Activated T-helper 1 cell treated with anti-CD3 and anti-CD28 coated beads, Interleukin-2, amount 50 U/mL, for 16 hours (primary cell): ENCODE measurements at places on chromosomes 12 and 14.
A peak's percentile ranks its signal among the peaks of the same experiment; 100 is the strongest.

GRCh38 chr12:109359131-109359690 lies 11.5 kb downstream of the MYO1H start:
- no peak for DNase-seq

- no peak for DNase-seq
These were observed 4.7 kb downstream of the SRRM4 start for GRCh38 chr12:118986050-118986449.

- DNase-seq = no peak
These were observed 18.8 kb downstream of the ATP5MC2 start for GRCh38 chr12:53657041-53657440.

DNA sequence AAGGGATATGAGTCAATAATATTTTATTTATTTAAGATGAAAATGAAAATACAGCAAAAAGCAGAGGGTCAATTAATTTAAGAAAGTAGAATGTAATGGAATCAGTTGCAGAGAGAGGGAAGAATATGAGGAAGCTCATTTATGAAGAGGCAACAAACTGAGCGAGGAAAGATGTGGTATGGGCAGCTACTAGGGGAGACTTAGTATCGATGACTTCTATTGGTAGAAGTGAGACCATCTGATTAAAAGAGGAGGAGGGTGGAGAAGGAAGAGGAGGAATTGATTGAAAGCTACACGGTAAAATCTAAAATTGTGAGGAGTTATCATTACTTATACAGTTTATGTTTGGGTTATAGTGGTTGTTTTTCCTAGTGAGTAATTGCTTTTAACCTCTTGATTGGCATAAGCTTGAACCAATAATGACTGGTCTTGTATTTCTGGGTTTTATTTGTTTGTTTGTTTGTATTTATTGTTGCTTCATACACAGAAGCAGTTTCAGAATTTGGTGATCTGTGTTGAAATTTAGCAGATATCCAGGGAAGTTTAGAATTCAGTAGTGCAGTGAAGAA lies 121.0 kb downstream of the LRRIQ1 start:
- no peak for DNase-seq

DNA sequence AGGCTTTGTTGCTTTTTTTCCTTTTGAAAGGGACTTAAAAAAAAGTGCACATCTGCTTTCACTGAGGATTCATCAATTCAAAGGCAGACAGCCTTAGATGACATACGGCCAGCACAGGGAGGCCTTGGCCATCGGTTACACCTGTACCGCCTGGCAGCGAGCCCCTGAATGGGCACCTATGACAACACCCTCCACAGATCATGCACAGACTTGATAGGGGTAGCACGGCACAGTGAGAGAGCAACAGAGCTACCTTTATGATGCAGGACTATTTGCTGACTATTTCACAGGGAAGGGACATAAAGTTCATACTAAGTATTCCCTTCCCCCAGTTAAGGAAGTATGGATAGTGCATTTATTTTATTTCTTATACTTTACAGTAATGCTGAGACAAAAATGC lies 137.9 kb upstream of the ARID2 start:
- DNase-seq = no peak

GRCh38 chr12:46556819-46557524 lies 184.4 kb upstream of the SLC38A2 start:
- no peak for DNase-seq

DNA sequence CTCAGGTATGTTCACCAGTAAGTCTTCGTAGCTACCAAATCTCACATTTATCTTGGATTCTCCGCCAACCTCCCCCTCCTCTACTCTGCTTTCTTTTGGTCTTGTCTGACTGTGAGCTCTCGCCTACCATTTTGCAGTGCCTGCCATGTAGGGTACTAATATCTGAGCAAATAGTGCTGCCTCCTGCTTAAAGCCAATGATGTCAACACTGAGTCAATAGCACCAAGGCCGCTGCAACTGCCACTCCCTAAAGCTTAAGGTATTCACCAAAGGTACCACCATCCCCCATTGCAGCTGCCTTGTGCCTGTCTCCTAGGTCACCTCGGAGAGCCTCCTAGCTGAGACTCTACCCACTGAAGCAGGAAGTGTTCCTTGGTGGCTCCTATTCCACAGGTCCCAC lies 114.8 kb upstream of the FUT8 start:
- no peak for DNase-seq

DNA sequence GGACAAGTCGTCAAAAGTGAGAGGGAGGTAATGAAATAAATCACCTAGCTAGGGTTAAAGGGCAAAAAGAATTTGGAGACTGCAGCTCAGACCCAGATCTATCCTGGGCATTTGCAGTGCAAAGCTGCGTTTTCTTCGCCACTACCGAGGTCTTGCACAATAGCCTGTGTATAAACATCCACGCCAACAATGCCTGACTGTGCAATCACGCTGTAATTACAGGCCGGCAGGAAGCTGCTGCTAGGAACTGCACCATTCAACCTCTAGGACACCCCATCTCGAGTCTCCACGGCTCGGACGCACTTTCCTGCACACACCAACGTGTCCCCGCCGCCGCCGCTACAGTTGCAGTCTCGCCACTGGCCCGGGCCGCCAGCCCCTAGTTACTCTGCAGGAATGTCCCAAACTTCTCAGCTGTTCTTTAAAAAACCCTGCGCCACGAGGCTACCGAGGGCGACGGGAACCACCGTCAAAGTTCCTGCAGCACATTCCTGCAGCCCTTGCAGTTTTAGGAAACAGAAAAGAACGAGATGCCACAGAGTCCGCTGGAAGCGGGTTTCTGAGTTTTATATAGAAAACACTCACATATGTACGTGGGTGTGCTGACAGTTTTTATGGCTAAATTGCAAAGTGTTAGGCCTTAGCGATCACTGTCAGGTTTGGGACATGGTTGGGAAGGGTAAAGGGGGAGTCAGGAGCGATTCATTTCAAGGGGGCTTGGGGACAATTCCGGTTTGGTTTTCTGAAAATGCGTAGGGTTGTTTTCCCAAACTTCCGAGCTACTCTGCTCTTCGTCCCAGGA lies 65.6 kb upstream of the PTGR2 start:
- DNase-seq = peak; percentile 42

- no peak for DNase-seq
These were observed 5.6 kb downstream of the TNFRSF1A start for GRCh38 chr12:6336079-6336888.

- peak; percentile 17 for DNase-seq
These were observed 1.3 kb upstream of the RASSF3 start for GRCh38 chr12:64608901-64609535.

DNA sequence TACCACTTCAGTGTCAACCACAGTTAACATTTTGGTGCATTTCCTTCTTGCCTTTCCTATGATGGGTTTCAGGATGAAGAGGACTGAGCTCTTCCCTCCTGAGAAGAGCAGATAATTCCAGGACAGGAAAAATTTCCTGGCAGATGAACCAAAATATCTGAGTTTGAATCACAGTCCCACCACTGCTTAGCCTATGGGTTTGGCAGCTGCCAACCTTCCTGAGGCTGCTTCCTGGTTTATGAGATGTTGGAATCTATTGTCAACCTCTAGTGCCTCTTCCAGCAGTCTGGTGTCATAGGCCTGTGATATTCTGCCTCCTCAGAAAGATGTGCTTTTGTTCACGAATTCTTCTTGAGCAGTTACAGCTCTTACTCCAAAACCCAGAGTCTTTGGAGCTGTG lies 197.4 kb upstream of the FRMD6 start:
- DNase-seq = no peak

GRCh38 chr14:73753887-73754795 lies 40.0 kb upstream of the PNMA1 start:
- DNase-seq = no peak

DNA sequence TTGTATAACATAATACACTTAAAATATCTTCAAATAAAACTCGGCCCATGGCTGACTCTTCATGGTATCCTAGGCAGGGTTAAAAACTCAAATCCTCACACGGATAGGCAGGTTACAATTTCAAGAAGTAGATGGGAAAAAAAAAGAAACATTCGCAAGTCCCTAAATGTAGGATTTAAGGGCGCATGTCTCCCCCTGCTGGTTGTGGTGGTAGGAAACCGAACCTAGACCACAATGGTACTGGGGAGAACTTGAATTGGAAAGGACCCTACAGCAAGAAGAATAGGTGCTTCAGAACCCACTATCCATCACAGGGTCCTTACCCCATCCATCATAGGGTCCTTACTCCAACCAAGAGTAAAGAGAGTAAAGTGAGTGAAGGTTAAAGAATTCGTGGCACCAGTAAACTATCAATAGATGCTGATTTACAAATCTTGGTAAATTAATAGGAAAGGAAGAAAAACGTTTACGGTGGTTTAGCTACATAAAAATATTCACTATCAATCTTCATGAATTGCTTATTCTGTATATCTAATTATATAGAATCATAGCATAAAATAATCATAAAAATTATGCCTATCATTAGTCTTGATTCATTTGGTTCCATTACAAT lies 3.3 kb upstream of the CIPC start:
- peak; percentile 54 for DNase-seq

GRCh38 chr12:85468356-85469157 lies 188.5 kb downstream of the ALX1 start:
- DNase-seq = no peak

- peak; percentile 20 for DNase-seq
These were observed at the start of gene KIF5A for GRCh38 chr12:57549909-57550640. KIF5A (plus strand) TSS chr12:57550044; CDS start chr12:57550272, 228 bp downstream.

- no peak for DNase-seq
These were observed 322.8 kb downstream of the RGS6 start for GRCh38 chr14:72254937-72255472.

DNA sequence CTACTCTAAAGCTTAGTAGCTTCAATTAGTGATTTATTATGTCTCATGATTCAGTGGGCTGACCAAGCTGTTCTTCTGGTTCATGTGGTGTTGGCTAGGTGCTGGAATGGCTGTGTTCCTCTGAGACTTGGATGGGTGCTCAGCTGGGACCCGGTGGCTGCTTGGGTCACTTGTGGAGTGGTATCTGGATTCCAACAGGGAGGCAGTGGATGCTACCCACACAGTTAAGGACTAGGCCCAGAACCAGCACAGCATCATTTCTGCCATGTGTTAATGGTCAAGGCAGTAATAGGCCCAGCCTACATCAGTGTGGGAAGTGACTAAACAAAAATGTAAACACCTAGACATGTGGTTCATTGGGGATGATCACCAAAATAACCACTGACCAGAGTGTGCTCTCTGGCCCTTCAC lies 72.2 kb downstream of the FGD4 start:
- no peak for DNase-seq

DNA sequence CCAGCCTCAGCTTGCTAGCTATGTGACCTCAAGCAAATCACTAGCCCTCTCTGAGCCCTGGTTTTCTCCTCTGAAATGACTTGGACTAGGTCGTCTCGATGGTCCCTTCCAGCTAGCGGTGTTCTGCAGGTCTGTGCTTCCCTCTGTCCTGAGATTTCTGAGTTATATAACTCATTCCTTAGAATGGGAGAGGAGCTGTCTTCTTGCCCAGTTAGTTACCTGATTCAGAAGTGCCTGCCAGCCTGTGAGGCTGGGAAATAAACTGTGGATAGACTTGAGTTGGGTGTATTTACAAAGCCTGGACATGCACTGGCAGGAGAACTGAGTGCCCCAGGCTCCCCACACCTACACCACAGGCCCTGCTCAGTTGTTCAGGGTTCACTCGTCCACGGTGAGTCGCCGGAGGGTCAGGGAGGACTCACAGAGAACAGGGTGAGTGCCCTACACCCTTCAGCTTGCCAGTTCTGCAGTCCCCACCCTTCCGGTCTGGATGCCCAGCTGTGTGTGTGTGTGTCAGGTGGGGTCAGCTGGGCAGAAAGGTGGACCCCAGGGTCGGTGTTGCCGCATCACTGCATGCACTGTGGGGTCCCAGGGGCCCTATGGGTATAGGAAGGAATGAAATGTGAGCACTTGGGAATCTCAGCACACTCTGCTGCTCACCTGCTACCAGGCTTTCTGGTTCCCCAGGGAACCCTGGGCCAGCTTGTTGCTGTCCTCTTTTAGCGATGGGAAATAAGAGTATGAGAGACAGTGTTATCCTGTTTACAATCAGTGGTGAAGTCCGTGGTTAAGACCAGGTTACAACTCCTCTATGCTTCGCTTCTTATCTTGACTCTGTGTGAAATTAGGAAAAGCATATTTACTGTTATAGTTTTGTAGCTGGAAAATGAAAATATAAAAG lies 348.2 kb downstream of the DPF3 start:
- no peak for DNase-seq
